ENCODE measurements at places on chromosomes 3 and 15. TPM values are rescaled to one million over a fixed set of nuclear protein-coding genes. Genes with fewer than 3 reads are reported as not detected.

Gene ESYT3
- 1.6 TPM for polyA plus RNA-seq

Gene TRPM1
- polyA plus RNA-seq: 0.21 TPM

Gene GOLGA8H
- 2.1 TPM for polyA plus RNA-seq

Gene PIERCE2
- 7.3 TPM for polyA plus RNA-seq

DNA sequence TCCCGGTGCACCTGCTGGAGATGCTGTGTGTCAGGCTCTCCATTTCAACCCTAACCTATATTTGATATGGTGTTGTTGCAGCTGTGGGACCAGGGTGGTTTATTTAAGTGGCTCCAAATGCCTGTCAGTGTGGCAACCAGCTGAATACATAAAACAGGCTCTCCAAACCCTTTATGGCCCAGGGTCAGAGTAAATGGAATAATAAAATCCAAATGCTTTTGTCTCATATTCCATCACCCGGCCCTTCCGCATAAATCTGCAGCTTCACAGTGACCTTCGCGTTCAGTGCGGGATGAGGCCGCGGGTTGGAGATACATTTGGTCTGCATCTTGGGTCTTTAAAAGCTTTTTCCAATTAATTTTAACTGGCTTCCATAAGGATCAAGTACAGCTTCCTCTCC, 382.1 kb upstream of the NR2F2 start:
- DNase-seq: no peak

DNA sequence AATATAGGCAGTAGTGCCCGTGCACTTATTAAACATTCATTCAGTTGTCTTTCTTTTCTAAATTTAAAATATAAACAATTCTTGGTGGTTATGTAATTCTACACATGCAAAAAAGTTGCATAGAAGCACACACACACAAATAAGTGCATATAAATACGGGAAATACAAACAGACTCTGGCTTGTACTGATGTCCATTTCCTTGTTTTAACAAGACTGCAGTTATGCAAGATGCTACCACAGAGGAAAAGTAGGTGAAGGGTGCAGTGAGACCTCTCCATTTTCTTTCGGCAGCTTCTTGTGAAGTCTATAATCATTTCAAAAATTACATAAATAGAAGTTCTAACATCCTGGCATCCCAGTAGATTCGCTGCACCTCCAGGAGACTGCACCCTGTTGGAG, 130.6 kb upstream of the BCL6 start:
- DNase-seq: no peak

GRCh38 chr15:31161951-31162350, 60.4 kb upstream of the TRPM1 start:
- DNase-seq: no peak

- no peak for DNase-seq
Observed at GRCh38 chr3:114452256-114452655, 158.4 kb downstream of the TIGIT start.

DNA sequence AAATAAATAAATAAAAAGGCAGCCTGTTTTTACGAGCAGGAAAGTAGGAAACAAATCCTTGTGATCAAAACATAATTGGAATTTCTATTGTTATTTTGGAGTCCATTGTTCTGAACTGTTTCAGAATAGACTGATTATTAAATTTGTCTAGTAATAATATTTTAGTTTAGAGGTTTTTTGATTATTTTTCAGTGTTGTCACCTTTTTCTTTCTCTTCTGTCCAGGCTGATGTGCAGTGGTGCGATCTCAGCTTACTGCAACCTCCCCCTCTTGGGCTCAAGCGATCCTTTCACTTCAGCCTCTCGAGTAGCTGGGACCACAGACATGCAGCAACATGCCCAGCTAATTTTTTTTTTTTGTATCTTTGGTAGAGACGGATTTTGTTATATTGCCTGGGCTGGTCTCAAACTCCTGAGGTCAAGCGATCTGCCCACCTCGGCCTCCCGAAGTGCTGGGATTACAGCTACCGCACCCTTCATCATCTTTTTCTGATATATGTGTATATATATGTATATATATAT, 38.0 kb downstream of the KAT2B start:
- no peak for DNase-seq

DNA sequence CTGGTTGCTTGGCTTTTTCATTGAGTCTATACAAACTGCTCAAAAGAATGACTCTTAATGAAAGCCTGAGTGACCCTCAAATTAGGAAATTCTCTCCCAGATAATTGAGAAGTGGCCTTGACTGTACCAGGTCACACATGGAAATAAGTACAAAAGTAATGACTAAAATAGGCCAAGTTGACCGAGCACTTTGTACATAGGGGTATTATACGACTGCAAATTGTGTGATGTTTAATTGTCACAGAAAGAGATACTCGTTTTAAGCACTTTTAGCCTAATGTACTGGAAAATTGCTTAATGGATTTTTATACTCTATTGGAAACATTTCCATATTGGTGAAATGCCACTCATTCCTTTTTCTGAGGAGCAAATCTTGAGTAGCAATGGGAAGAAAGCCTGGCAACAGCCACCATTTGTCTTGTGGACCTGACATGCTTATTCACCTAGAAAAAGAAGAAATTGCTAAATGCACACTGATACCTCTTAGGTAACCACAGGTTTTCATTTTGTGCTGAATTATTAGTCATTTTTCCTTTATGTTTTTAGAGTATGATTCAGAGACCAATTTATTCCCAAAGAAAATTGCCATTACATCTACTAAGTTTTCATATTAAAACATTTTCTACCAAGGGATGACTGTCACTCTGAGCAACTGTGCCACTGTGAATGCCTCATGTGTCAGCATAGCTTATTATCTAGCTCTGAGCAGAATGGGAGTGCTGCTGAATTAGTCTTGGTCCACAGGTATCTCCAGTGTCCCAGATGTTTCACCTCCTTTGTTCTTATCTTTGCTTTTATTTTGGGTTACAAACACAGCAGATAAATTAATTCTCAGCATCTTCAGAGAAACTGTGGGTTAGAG, 8.9 kb upstream of the PXK start:
- no peak for DNase-seq
